MG63 (cell line): ENCODE measurements at places on chromosomes 2 and 18. TPM values are rescaled to one million over a fixed set of nuclear protein-coding genes. Genes with fewer than 3 reads are reported as not detected.

DNA sequence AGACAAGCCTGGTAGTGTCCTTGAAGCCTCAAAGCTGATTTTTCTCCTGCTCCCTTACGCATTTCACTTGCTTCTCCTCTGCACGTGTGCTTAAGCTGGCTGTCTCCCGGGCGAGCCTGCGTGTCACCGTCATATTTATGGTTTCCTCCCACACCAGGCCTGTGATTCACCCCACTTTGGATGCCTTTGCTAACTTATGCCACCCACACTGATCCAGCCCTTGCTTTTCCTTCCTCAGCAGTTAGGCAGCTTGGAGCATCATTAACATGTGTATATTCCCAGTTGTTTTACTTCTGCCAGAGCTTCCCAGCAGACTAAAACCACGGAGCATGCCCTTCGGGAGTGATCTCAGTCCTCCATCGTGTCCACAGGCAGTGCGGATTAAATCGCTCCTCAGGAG, 2.2 kb downstream of the ST3GAL5 start:
- DNase-seq = peak; percentile 91

DNA sequence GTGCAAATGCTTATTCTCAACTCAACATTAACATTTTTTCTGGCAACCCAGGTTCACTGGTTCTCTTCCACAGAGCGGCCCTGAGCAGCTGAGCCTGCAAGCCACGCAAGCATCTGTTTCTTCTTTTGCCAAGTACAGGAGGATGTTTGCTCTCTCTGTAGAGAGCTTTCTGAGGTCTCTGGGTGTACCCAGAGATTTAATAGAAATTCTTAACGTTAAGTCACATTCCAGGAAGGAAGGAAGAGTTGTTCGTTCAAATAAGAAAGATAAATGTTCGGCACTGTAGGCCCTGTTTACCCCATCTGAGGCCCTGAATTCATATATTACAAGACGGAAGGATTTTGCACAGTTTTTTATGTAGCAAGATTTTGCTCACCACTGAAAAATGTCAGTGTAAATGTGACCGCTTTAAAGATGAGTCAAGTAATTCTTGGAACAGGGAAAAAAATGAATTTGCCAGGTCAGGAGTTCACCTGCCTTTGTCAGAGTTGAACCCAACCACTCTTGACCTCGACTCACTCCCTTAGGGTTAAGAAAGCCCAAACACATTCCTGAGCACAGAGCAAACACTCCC, 30.1 kb downstream of the KCTD18 start:
- peak; percentile 23 for DNase-seq

DNA sequence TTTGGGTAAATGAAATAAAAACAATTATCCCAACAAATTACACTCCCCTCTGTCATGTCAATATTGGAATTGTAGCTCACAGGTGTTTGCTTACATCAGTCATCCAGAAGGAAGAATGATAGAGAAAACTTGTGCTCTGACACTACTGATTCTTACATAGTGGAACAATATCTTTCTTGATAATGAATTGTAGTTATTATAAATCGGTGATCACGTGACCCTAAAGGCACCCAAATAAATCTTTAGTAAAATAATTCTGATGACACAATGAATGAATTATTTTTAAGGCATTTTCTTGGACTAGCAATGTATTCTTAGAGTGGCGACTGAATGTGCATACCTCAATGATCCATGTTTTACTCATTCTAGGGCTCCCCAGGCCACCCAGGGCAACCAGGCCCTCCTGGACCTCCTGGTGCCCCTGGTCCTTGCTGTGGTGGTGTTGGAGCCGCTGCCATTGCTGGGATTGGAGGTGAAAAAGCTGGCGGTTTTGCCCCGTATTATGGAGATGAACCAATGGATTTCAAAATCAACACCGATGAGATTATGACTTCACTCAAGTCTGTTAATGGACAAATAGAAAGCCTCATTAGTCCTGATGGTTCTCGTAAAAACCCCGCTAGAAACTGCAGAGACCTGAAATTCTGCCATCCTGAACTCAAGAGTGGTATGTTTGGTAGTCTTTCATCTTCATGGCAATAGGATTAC, 34.5 kb downstream of the COL3A1 start:
- DNase-seq = no peak

DNA sequence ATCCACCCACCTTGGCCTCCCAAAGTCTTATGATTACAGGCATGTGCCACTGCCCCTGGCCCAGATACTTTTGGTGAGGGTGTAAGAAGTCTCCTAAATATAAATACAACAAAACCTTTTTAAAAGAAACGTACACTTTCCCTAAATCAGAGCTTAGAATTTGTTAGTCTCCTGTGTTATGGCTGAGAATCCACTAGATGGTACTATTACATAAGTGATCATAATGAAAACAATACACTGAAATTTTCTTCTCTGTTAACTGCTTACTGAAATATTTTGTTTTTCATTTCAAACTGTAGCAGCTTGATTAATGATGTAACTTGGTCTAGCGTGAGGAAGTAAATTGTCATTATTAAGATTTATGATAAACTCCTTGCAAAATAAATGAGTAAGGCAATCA, 74.8 kb upstream of the FAM98A start:
- DNase-seq = no peak

DNA sequence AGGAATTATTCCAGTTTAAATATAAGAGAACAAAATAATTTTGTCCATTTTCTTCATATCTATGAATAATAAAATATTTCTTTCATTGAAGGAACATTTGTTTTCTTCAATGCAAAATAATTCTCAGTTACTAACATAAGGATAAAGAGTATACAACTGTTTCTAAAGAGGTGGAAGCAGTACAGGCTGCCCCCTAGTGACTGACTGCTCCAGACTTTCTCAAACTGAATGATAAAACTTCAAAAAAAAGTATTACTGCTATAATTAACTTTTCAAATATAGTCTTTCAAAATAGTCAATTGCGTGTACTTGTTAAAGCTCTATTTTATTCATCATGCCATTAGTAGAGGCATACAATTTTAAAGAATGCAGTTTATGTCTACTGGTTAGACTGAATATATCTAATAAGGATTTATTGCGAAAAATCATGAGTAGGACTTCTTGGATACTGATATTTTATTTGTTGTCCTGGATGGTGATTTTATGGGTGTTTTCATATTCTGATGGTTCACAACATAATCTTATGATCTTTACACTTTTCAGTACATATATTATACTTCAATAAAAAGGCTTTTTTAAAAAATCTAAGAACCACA, 100.1 kb downstream of the WDPCP start:
- peak; percentile 4 for DNase-seq

- no peak for DNase-seq
Observed at GRCh38 chr2:69703189-69703588, 38.7 kb upstream of the ANXA4 start.

DNA sequence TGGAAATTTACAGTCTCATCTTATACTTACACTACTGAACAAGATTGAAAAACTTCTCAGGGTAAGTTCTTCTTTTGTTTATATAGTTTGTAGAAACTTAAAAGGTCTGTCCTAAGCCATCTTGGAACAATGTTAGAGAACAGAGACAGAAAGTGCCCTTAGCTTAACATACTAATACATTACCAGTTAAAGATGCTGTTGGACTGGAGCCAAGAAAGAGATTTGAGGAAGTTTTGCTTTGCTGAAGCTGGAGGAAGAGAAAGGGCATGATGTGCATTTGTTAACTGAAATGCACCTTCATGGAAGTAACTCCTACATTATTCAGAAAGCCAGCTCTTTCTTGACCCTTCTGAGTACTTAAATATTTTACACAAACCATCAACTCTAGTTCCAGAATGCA, 66.5 kb upstream of the TNFRSF11A start:
- no peak for DNase-seq

Gene ATOH8
- total RNA-seq = 43.5 and 59.1 TPM in 2 replicates

Gene MC2R
- not detected in 2 replicates for total RNA-seq
